Fibroblast of skin of abdomen (primary cell): ENCODE measurements at places on chromosomes 3 and 15.

DNA sequence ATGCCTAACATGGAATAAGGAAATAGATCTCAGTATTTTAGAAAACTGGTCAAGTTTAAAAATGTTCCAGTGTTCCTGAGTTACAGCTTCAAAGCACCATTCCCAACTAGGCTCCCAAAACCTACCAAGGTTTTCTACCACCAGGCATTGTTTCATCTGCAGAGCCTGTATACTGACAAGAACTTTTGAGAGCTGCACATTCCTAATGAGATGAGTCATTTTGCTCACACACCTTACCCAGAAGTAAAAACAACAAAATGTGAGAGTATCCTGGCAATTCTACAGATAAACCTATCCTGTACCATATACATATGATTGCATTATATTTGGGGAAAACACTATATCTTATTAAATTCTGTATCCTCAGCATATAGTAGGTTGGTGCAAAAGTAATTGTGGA is 90.7 kb downstream of the ATP8B4 start:
- DNase-seq = no peak

DNA sequence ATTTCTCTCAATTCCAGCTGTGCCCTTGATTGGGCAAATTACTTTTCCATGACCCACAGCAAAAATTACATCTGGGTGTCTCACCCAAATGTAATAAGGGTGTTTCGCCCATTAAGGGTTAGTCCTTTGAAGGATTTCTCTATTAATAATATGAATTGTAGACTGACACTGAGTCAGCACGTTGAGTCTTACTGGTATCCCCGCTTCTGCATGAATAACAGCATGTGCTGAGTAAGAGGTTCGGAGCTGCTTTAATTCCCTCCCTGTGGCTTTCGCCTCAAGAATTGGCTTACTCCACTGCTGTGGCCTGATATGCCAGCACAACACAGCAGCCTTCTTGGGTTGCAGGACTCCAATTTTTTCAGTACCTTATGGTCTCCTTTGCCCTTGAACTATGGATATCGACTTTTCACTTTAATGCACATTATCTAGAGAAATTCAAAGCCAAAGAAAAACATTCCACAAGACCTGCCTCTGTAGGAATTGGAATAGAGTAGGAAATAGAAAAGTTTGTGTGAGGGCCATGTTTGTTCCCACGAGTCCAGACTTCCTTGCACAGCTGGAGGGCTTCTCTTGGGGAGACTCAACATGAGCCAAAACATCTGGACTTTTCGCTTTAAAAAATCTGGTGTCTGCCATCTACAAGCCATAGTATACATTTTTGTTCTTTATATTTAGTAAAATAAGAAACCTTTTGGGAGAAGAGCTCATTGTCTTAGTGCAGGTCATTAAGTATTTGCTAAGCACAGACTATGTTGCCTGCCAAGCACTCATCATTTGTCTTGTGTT is 20.7 kb upstream of the ERC2 start:
- no peak for DNase-seq

DNA sequence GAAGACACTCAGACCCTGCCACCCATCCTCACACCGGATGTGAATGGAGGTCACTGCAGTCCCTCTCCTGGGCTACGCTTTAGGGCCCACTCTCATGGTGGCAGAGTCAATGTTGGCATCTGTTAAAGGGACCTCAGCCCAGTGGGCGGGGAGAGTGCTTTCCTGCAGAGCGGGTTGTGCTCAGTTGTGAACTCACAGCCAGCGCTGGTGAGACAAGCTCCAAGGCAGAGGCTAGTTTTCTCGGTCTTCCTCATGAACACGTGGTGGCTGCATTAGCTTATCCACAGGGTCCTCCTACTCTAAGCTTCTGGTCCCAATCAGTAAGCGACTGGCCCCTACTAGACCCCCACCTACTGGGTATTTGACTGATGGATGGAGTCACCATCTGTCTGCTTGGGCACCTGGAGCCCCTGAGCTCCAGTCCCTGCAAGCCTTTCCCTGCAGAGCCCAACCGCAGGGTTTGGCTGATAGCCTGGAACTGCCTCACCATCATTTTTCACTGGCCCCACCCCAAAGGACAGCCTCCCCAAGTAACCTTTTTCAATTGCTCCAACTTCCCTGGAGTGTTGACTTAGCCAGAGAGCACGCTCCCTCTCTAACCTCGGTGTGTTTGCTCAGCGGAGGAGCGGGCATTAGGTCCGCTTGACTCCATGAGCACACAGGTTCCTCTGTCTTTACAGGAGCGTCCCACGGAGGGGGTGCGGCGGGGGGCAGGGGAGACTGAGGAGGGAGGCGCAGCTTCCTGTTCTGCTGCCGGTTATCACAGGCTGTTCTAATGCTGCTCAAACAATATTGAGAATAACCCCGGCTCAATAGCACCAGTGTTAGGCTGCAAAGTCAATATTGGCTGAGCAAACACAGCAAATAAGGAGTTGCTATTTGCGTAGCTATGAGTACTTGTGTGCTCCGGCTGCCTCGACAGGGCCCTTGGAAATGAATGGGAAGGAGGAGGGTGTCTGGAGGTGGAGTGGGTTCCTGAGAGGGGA is 141.7 kb downstream of the RPLP1 start:
- peak; percentile 61 for DNase-seq

- DNase-seq = no peak
These were observed 181.1 kb downstream of the LRTM1 start for GRCh38 chr3:54746722-54747121.

- peak; percentile 40 for DNase-seq
These were observed 1.6 kb downstream of the NMD3 start for GRCh38 chr3:161222662-161223061.

DNA sequence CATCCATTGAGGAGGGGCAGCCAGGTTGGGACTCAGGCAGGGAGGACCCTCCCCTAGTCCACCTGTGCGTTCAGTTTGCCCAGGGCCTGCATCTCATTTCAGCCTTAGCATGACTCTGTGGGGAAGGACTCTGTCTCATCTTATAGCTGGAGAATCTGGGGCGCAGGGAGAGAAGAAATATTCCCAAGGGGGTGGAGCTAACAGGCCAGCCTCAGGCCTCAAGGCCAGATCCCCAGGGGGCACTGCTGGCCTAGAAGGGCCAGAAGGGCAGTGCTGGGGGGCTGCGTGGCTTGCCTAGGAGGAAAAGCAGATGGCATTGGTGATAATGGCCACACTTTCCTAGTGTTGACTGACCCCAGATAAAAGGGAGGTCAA is 10.9 kb downstream of the AMOTL2 start:
- DNase-seq = no peak

DNA sequence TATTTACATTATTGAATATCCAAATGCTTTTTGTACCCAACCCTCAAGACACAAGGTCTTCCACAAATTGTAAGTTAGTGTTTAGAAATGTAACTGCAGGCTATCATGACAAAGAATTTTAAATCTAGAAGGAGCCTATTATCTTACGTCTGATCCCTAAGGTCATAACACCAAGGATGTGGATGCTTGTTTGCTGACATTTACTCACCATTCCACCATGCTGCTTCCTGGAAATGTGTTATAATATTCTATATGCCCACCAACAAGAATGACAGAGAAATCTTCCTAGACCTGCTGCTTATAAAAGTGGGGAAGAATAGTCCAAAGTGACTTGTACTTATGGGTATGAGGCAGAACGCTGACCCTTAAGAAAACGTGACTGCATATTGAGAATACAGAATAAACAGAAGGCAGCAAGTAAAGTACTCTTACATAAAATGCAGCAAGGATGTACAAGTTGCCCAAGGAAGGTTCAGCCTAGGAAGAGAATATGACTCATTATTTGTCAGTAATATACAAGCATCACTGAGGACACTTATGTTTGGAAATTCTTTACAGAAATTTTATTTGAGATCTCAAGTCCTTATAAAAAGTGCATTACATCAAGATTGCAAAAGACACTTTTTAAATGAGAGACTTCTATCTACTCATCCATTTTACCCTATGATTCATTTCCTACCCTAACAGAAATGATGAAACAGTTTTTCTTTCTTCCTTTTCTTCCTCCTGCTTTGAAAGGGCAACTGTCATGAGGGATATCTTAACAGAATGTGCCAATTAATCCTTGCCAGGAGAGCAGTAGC is 59.6 kb downstream of the ESYT3 start:
- peak; percentile 76 for DNase-seq

GRCh38 chr3:188323067-188323842 is 169.3 kb downstream of the LPP start:
- no peak for DNase-seq

DNA sequence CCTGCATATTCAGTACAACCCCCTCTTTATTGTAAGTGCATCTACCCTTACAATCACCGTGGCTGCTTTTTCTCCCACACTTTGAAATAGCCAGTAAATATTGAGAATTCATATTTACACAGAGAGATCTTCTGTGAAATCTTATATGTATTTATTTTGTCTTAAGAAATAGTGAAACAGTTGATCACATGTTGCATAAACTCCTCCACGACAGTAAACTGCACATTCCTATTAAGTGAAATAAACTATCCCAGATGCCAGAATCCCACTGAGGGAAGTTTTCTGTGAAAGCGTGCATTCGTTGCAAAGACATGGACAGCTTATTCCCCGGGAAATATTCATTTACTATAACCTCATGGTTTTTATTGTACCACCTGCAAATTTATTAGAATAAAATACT is 796.0 kb downstream of the ROBO2 start:
- peak; percentile 33 for DNase-seq

- no peak for DNase-seq
These were observed 14.4 kb upstream of the PLA2G4D start for GRCh38 chr15:42108806-42109205.

GRCh38 chr15:62853841-62854225 is 188.7 kb upstream of the TPM1 start:
- DNase-seq = no peak

GRCh38 chr3:87996882-87997281 is 61.9 kb downstream of the CGGBP1 start:
- no peak for DNase-seq

- no peak for DNase-seq
These were observed 341.4 kb upstream of the ATP11B start for GRCh38 chr3:182451871-182452270.

- no peak for DNase-seq
These were observed 74.1 kb upstream of the NANOGP8 start for GRCh38 chr15:35159170-35159569.

DNA sequence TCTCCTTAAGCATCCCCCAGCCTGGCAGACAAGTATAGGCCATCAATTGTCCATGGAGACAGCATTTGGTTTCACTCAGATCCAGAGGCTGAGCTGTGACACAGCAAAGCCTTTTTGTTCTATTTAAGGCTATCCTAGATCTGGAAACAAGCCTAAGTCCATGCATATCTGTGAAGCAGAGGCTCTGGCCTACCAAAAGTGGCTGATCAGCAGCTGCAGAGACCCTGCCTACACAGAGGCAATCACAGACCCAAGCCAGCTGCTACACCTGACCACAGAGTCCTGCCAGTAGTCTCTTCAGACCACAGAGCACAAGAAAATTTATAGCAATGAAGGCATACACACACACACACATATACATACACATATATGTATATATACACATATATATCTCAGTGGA is 501.7 kb upstream of the ARPP21 start:
- DNase-seq = no peak

DNA sequence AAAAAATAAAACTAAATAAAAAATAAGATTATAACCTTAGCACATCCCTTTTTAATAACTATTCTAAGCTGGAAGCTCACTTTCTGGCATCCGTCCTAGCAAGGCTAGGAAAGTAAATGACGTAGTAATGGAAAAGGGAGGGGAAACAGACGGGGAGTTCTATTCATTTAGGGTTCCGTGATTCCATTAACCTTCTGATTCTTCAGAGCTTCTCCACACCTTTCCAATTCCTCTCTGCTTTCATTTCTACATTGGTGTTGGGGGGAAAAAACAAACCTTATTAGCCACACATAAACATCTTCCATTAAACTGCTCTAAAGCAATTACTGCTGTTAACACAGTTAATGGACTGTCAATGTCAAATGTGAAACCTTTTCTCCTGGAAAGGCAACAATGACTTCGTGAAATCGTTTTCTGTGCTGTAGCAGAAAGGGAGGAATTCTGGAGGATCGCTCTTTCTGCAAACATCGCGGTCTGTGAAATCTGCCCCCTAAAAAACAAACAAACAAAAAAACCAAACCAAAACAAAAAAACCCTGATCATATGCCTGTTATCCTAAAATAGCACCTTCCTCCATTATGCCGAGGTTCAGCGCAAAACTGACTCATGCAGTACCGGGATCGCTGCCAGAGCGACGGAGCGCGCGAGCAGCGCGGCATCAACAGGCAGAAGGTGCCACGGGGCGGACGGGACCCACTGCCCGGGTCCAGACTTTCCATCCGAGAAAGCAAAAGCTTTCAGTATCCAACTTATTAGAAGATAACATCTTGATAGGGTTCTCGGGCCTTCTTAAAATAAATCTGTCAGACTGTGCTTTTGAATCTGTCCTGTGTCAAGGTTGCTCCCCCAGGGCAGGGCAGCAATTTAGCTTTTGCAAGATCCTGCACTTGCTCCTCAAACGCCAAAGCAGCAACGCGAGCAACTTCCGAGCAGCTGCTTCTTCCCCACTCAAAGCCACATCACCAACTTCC is 156.2 kb downstream of the FGF12 start:
- peak; percentile 23 for DNase-seq

DNA sequence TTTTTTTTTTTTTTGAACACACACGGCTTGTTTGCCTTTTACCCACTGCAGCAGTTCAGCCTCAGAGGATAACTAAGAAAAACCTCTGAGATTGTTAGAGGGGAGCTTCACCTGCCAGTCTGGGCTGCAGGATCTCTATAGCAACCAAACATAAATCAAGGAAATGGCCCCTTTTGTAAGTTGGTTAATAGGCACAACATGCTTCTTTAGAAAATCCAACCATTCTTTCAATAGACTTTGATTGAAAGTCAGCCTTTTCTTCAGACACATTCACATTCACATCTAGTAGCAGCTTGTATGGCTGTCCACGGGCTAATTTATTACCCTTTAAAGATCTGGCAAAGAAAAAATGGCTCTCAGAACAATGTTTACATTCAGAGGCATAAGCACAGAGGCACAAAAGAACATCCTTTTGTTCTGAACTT is 136.6 kb upstream of the RARB start:
- peak; percentile 7 for DNase-seq

DNA sequence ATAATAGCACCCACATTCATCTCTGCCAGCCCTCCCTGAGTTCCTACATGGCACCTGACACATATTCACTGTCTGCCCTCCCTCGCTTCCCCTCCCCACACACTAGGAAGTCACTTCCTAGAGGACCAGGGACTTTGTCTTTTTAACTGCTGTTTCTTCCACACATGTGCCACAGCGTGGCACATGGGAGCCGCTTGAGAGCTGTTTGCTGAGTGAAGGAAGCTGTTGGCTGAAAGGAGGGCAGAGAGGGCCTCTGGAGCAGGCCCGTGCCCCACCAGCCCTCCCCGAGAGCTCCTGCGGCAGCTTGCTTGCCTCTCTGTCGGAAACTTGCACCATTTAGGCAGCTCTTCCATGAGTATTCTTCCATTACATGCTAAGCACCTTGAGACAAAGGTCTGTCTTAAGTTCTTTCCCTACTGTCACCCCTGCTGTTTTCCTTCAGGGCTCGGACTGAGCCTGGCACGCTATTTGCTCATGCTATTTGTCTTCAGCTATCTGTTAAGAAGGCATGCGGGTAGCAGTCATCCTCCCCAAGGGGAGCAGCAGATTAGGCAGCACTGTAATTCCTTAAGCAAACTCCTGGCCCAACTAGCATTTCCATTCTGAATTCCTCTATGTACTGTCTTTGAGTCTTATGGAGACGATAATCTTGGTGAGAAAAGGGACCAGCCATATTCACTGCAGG is 72.2 kb downstream of the CACNA1D start:
- DNase-seq = no peak
